ENCODE measurements at places on chromosomes 3 and 15.

- no peak for DNase-seq
These were observed 9.1 kb downstream of the ABHD5 start for GRCh38 chr3:43699864-43700263.

- DNase-seq = no peak
These were observed 1.4 kb upstream of the PRKCI start for GRCh38 chr3:170220871-170221270.

- no peak for DNase-seq
These were observed 1.4 kb downstream of the COPB2 start for GRCh38 chr3:139388077-139388476.

- DNase-seq = no peak
These were observed 39.3 kb upstream of the UACA start for GRCh38 chr15:70802629-70803028.

GRCh38 chr3:103644450-103644849 is 1209.6 kb downstream of the ZPLD1 start:
- no peak for DNase-seq

- DNase-seq = no peak
These were observed 275.6 kb downstream of the XXYLT1 start for GRCh38 chr3:194995334-194995733.

GRCh38 chr15:73051391-73051806 is 864 bp upstream of the NEO1 start:
- DNase-seq = peak; percentile 1

DNA sequence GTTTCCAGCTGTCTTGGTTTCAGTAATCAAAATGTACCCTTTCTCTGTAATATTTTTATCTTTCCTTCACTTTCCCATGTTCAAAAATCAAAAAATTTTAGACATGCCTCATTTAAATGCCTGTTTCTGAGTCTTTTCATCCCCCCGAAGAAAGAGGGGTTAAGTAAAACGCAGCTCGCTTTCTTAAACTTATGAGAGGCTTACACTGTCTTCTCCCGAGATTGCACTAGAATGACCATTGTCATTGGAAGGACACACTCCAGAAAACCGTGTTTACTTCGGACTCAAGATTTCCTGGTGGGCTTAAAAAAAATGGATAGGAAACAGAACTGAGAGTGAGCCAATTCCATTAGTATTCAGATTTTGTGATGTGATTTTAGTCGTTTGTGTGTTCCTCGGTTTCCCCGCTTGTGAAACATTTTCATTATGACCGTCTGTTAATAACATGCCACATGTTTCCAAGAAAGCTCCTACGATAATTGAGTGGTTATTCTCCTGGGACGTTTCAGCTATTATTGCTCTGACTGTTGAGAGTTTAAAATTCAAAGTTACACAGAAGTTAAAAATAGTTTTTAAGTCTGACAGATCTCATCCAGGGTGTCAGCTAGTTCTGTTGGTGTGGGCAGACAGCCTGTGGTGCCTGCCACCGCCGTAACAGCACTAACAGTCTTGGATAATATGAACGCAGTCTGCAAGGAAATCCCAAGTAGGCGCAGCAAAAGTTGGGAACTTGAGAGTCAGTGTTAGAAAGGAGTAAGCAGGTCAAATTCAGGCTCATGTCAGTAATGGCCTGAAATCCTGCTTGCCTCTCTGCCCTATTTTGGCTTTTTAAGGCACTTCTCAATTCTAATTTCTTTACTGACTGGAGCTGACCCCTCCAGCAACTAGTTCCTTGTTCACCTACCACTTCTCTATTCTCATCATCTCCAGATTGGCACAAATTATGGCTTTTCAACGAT is 1.5 kb downstream of the CRYBG3 start:
- no peak for DNase-seq

DNA sequence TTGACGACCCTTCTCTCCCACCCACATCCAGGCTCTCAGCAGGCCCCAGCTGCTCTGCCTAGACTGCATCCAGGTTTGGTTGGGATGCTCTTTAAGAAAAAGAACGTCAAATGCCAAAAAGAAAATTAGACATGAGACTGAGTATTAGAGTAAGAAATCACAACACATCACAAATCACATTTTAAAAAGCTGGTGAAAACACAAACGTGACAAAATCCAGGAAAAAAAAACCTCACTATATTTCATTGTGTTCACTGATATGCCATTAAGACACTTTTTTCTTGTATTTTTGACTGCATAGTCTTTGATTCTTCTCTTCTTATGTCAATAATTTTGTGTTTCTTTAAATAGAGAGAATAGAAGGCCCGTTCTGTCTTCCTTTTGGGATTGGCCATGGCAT is 243.7 kb downstream of the TLE3 start:
- DNase-seq = no peak

DNA sequence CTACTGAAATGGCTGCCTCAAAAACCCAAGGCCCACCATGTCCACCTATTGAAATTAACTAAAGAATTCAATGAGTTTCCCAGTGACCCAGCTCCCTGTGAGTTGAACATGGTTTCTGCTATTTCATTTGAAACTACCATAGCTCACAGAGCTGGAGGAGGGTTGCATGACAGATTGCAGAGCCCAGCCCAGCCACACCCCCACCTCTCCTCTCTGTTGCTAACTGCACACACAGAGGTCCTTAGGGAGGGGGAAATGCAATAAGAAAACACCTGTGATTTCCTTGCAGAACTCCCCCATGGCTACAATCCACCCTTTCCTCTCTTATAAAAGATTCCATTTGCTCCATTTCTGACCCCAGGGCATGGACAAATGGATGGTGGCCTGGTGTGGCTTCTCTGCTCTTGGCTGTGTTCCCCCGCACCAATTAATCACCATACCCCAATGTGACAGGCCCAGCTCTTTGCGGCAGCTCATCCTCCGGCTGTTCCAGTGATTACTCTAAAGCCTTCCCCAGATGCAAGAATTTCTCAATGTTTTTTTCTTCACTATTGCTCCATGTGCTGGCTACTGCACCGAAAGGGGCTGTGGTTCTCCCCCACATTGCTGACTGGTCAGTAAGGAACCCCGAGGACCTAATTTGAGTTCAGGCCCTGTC is 208.4 kb upstream of the KBTBD8 start:
- no peak for DNase-seq

DNA sequence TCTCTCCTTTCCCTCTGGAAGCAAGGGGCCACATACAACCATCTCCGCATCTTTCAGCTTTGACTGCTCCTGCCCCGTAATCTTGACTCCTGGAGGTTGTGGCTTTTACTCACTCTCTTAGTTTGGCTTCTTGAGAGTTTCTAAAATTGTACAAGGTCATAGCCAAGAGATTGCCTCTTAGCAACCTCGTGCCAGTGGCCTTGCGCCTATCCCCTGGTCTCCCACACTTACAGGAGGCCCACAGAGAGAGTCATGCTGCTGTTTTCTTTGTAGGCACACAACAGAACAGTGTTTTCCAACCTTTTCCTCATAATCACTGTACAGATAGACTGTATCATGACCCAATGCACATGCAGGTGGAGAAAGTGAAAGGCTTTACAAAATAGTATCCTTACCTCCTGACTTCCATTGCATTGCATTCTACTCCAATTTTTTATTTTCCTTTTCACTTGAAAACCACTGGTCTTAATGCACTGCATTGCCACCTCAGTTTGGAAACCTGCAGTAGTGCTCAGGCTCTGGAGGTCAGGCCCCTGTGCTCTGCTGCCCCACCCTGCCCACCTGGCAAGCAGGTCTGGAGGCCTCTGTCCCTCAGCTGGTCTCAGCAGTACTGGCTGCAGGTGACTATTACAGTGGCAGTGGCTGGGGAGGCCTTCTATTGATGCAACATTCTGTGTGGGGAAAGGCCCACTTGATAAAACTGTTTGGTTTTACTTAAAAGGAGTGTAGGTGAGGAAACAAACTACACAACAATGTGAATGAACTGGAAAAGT is 156.2 kb downstream of the DNAJB8 start:
- DNase-seq = no peak

DNA sequence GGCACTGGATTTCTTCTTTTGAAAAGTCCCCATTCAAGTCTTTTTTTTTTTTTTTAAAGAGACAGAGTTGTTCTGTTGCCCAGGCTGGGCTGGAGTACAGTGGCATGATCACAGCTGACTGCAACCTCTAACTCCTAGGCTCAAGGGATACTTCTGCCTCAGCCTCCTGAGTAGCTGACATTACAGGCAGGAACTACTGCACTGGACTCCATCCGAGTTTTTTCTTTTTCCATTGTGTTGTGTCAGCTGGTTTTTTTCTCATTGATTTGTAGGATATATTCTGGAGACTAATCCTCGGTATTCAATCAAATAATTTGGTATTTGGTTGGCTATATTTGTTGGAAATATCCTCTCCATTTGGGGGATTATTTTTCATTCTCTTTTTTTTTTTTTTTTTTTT is 11.8 kb downstream of the POLR2M start:
- DNase-seq = no peak

DNA sequence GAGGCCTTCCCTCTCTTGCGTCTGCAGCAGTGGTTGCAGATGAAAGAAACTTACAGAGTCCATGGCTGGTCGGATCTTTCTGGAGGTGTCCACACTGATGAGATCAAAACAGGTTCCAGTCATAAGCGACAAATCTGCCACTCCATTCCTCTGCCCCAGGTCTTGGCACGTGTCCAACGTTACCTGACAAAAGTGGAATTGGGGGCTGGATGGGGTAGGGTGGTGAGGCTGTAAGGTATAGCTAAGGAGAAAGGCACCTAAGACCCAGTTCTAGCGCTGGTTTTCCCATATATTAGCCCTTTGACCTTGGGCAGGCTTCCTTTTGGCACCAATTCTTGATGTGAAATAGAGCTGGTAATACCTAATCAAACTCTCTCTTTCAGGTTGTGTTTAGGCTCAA is 11.0 kb downstream of the FAM43A start:
- no peak for DNase-seq

GRCh38 chr3:37053337-37053736 is 60.0 kb downstream of the MLH1 start:
- DNase-seq = no peak
